Thoracic aorta (tissue), 2 donors: ENCODE measurements at places on chromosomes 12 and 14. TPM values are rescaled to one million over a fixed set of nuclear protein-coding genes. Genes with fewer than 3 reads are reported as not detected.

- H3K27ac ChIP-seq = peak overlapping the region; percentile 3
- DNase-seq = no peak
- H3K36me3 ChIP-seq = no peaks in the 10 kb centered on the region
- H3K27me3 ChIP-seq = no peaks in the 10 kb centered on the region
- H3K4me1 ChIP-seq = peaks cover 2% of the 10 kb centered on the region
- no peak overlapping the region for H3K4me3 ChIP-seq
Observed at GRCh38 chr12:28537474-28537873, 347.2 kb downstream of the CCDC91 start.

DNA sequence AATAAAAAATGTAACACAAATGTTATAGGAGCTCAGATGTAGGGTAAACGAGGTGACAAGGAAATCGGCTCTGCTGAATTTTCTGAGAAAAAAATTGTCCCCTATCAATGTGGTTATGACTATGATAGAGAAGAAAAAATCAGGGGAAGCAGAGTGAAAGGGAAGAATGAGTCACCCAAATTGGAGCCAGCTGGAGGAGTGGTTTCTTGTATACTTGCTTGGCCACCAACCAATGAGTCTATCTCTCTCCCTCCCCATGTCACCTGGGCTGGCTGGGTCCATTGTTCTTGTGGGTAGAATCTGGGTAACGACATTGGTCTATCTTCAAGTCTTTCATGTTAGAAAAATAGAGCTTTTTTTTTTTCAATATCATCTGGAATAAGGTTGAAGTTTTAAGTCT, 196.6 kb upstream of the FLRT2 start:
- no peak overlapping the region for H3K27ac ChIP-seq
- H3K36me3 ChIP-seq = no peaks in the 10 kb centered on the region
- peaks cover 9% of the 10 kb centered on the region for H3K4me1 ChIP-seq
- no peak for DNase-seq
- H3K27me3 ChIP-seq = no peaks in the 10 kb centered on the region

GRCh38 chr14:95471016-95471415, 45.4 kb downstream of the SYNE3 start:
- no peaks in the 10 kb centered on the region for H3K27me3 ChIP-seq
- H3K27ac ChIP-seq = no peak overlapping the region
- no peak overlapping the region for H3K4me3 ChIP-seq
- H3K36me3 ChIP-seq = peaks cover 39% of the 10 kb centered on the region

DNA sequence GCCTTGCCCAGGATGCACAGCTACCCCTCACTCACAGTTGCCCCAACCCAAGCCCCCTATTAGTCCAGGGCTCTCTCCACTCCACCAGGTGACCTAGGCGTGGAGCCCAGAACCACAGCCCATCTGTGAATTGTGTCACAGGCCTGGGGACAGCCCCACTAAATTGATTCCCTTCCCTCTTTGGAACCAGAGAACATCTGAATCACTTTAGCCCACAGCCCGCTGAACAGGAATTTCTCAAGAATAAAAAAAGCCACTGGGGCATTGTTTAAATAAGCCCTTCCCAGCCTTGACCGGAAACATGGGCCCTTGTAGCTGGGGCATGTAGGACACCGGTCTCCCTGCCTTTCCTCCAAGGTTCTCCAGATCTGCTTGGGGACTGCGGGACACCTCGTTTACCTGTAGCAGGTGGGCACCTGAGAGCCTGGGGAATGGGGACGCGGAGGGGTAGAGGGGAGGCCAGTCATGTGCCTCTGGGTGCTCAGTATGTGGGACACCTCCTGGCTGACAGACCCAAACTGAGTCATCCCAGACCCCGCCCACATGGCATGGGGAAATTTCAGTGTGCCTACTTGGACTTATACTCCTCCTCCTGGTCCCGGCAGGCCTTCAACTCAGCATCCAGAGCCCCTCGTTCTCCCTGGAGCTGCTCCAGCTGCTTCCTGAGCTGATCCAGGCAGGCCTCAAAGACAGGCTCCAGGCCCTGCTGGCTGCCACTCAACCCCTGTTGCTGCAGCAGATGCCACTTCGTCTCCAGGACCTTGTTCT, 1.3 kb downstream of the KRT78 start:
- no peaks in the 10 kb centered on the region for H3K4me1 ChIP-seq
- H3K27me3 ChIP-seq = no peaks in the 10 kb centered on the region
- no peak overlapping the region for H3K27ac ChIP-seq
- DNase-seq = no peak

- H3K27ac ChIP-seq = no peak overlapping the region
- no peaks in the 10 kb centered on the region for H3K4me1 ChIP-seq
- H3K4me3 ChIP-seq = no peak overlapping the region
- no peaks in the 10 kb centered on the region for H3K27me3 ChIP-seq
- DNase-seq = no peak
Observed at GRCh38 chr12:79294590-79294989, 396.2 kb downstream of the PAWR start.

DNA sequence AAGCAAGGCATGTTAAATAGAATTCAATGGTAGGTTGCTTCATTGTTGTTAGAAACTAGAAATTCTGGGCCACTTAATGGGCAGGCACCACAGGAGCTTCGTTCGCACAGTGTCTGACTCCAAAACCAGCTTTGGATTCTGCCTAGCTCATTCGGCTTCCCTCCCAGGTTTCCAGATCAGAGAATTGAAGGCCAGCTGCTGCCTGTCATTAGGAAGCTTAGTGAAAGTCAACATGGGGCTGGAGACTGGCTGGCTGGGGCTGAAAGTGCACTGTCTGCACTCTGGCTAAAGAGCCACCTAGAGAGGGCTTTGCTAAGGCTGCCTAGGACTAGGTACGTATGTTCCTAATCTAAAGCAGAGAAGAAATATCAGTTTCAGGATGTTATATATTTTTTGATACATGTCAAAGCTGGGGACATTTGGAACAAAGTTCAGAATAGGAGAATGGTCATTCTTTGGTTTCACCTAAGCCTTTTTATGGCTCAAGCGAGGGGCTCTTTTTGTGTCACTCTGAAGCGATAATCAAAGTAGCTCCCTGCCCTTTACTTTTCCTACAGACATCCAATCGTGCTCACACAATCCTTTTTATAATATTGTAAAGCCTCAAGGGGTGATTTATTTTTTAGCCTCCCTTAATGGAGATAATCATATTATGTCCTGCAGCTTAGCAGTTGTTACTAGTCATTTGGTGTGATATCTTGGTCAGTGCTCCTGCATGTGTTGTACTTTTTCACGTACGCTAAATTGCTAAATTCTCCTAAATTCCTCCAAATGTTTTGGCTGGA, 238.5 kb upstream of the NAV3 start:
- DNase-seq = no peak
- no peaks in the 10 kb centered on the region for H3K36me3 ChIP-seq
- no peaks in the 10 kb centered on the region for H3K4me1 ChIP-seq
- no peak overlapping the region for H3K27ac ChIP-seq
- H3K27me3 ChIP-seq = no peaks in the 10 kb centered on the region

DNA sequence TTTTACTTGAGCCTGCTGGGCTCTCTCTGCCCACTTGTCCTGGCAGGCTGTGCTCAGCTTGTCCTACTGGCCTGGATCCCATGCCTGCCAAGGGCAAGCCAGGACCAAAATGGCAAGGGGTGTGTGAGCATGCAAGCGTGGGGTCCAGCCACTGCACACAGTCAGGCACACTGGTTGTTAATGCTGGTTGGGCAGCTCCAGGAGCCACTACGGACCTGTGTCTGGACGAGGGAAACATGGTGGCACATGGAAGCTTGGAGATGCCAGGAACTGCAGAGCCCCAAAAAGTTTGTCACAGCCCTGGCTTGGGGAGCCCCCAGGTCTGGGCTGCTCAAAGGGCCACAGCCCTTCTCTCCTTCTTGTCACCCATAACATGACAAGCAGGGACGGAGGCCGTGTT, 83.8 kb downstream of the ACSS3 start:
- peaks cover 4% of the 10 kb centered on the region for H3K36me3 ChIP-seq
- no peaks in the 10 kb centered on the region for H3K4me1 ChIP-seq

DNA sequence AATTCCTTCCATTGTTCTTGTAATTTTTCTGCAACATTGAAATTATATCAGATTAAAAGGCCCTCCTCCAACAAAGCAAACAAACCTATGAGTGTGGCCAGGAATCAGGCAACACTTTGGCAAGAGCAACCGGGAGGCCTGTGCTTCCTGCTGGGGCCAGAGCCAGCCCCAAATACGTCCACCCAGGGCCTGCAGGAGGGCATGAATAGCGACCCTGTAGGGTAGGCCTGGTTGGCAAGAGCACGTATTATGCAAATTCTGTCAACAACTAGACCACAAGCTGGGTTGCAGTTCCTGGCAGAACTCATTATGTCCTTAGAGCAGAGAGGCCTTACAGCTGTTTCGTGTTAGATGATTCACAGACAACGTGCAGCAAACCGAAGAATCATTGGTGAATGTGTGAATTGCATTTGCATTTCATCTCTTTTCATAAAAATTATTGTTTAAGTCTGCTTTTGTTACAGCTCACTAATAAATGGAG, 26.9 kb upstream of the LGALS3 start:
- H3K4me1 ChIP-seq = peaks cover 72% of the 10 kb centered on the region
- no peaks in the 10 kb centered on the region for H3K27me3 ChIP-seq
- no peak overlapping the region for H3K4me3 ChIP-seq
- H3K27ac ChIP-seq = peak overlapping the region; percentile 79
- no peak for DNase-seq

- H3K27ac ChIP-seq = no peak overlapping the region
- no peaks in the 10 kb centered on the region for H3K27me3 ChIP-seq
- no peaks in the 10 kb centered on the region for H3K36me3 ChIP-seq
- no peak for DNase-seq
Observed at GRCh38 chr12:93668919-93669418, 8.2 kb upstream of the CRADD start.

DNA sequence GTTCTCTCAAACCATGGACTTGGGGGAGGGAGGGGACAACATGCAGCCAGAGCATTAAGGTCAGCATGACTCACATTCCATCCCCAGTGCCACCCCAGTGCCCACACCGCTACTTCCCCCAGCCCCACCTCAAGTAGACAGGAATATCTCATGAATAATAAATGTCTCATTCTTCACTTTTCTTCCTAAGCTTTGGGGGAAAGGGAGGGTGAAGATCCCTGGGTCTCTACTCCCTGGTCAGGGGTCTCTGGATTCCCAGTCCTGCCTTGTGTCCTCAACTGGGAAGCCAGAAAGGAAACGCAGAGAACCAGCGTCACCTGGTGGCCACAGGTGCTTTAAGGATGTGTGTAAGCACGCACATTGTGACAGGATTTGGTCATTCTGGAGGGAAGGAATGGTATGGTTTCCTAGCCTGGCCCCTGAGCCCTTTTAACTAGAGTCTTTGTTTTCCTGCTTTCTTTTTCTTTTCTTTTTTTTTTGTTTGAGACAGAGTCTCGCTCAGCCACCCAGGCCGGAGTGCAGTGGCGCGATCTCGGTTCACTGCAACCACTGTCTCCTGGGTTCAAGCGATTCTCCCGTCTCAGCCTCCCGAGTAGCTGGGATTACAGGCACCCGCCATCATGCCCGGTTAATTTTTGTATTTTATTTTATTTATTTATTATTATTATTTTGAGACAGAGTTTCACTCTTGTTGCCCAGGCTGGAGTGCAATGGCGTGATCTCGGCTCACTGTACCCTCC, 3.4 kb downstream of the GPR84 start:
- DNase-seq = no peak
- H3K4me1 ChIP-seq = peaks cover 8% of the 10 kb centered on the region
- H3K27me3 ChIP-seq = no peaks in the 10 kb centered on the region
- no peak overlapping the region for H3K4me3 ChIP-seq

- no peak overlapping the region for H3K4me3 ChIP-seq
- no peak overlapping the region for H3K27ac ChIP-seq
- no peak for DNase-seq
- H3K36me3 ChIP-seq = no peaks in the 10 kb centered on the region
Observed at GRCh38 chr12:121866331-121866730, 7.7 kb upstream of the HPD start.

- H3K4me3 ChIP-seq = no peak overlapping the region
- H3K36me3 ChIP-seq = no peaks in the 10 kb centered on the region
- no peaks in the 10 kb centered on the region for H3K27me3 ChIP-seq
- DNase-seq = no peak
Observed at GRCh38 chr14:101508948-101509729, 52.2 kb upstream of the DIO3 start.

DNA sequence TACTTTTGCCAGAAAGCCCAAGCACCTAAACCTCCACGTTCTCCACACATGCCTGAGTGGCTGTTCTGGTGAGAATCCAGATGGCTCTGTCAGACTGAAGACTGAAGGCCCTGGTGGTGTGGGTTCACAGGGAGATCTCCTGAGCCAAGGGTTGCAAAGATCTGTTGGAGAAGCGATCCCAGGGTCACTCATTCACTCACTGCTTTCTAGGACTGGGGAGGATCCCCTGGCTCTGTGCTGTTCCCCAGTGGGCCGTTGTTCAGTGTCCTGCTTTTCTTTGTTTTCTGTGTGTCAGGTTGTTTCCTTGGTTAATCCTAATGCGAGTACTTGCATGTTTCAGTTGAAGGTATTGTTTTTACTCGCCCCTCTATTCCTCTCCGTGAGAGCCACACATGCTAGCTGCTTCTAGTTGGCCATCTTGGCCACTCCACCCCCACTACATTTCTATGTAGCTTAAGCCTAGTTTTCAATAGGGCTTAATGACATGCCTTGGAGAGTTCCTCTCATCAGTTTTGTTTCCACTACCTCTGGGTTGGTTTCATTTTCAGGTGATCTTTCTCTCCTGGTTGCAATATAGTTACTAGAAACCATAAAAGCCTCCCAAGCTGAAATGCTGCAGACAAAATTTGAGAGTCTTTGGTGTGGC, 144.5 kb upstream of the SLC38A2 start:
- no peak overlapping the region for H3K4me3 ChIP-seq
- H3K4me1 ChIP-seq = no peaks in the 10 kb centered on the region
- no peaks in the 10 kb centered on the region for H3K36me3 ChIP-seq

GRCh38 chr14:87955501-87955900, 37.5 kb downstream of the GALC start:
- no peak overlapping the region for H3K27ac ChIP-seq
- no peaks in the 10 kb centered on the region for H3K36me3 ChIP-seq
- H3K4me1 ChIP-seq = no peaks in the 10 kb centered on the region
- DNase-seq = no peak

- no peak for DNase-seq
- H3K36me3 ChIP-seq = no peaks in the 10 kb centered on the region
- H3K27me3 ChIP-seq = no peaks in the 10 kb centered on the region
Observed at GRCh38 chr14:94946244-94946643, 176.3 kb upstream of the GSC start.

SIX6 gene
- total RNA-seq = not detected

MYO1H gene
- total RNA-seq = not detected

BDKRB1 gene
- 1.8 TPM for total RNA-seq

HRK gene
- total RNA-seq = not detected

TMPRSS12 gene
- not detected for total RNA-seq

OS9 gene
- total RNA-seq = 253 TPM

C12orf54 gene
- not detected for total RNA-seq

SRRM4 gene
- 0.21 TPM for total RNA-seq

RNU7-1 gene
- not detected for total RNA-seq

ZC3H10 gene
- 7.1 TPM for total RNA-seq
